ENCODE measurements at places on chromosomes 16 and 17. TPM values are rescaled to one million over a fixed set of nuclear protein-coding genes. Genes with fewer than 3 reads are reported as not detected.
A peak's percentile ranks its signal among the peaks of the same experiment; 100 is the strongest.

GRCh38 chr16:20242568-20243255 lies 84.6 kb downstream of the GP2 start:
- no peak for DNase-seq

DNA sequence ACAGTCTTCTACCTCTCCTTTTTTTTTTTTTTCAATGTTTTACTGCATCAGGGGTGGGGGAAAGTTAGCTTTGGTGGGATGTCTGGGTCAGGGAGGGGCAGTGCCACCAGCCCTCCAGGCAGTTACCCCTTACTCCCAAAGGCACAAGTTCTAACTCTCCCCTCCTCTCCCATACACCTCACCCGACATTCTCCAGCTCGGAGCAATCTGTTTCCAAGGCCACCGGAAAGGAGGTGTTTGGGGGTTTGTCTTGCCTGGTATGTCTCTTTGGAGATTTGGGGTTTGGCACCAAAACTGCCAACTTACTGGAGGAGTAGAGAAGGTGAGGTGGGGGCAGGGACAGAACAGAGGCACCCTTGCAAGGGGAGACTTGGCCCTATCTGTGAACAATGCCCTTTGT lies 4.7 kb downstream of the DLX3 start:
- no peak for DNase-seq

GRCh38 chr17:76268991-76269981 lies 4.1 kb downstream of the UBALD2 start:
- no peak for DNase-seq

DNA sequence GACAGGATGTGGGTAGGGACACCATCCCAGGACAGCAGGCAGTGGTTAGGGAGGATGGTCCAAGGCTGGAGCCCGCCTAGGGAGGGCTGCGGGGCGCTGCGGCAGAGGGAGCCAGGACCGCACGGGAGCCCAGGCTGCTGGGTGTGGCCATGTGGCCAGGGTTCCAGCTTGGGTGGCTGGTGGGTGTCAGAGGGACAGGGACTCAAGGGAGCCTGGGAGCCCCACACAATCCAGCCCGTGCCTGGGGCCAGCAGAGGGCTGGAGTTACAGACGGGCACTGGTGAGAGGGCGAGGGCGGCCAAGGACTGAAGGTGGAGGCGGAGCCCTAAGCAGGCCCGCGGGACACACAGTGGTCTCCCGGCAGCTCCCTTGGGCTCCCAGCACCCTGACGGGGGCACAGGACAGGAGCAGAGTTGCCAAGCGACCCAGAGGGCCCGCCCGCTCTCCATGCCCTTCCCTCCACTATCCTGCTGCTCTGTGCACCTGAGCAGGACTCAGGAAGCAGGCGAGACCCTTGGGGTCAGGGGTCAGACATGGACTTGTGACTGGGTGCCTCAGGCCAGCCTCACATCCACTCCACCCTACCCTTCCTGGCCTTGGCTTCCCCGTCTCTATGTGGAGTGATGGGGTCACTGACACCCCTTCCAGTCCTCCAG lies 7.1 kb downstream of the MRPL28 start:
- no peak for DNase-seq

- DNase-seq, result no peak
Observed at GRCh38 chr16:88073201-88073721, 122.0 kb downstream of the BANP start.

DNA sequence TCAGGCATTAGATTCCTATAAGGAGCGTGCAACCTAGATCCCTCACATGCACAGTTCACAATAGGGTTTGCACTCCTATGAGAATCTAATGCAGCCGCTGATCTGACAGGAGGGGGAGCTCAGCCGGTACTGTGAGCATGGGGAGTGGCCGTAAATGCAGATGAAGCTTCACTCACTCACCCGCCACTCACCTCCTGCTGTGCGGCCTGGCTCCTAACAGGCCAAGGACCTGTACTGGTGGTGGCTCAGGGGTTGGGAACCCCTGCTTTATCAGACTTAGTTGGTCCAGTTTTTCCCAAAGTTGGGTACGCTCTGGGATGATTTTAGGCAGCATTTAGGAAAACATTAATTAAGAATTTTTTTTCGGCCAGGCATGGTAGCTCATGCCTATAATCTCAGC lies 103.8 kb downstream of the MARF1 start:
- DNase-seq, result no peak

DNA sequence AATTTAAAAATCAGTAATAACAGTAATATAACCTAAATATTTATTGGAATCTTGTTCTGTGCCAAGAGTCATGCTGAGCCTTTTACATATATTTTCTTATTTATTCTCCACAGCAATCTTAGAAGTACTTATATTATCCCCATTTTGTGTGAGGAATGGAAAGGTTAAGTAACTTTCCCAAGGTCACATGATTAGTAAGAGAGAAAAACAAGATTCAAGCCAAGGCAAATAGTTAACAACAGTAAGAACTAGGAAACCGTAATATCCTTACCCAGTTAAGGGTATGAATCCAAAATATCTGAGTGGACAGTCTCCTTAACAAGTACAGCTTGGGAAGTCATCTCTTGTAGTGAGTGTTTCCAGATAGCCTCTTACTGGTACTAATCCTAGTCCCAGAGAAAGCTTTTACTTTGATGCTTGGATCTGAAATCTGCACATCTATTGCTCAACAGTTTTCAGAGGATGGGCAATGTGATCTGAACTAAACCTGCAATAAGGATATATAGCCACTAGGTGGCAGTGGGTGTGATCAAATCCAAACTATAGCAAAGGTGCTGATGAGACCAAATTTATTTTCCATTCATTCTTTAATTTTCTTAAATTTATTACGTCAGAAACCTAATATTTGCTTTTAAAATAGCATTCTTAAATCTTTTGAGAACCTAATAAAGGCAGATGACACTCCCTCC lies 23.3 kb downstream of the SHISA6 start:
- no peak for DNase-seq

GRCh38 chr17:7889166-7889955 lies 772 bp downstream of the CHD3 start:
- DNase-seq, result peak; percentile 97

- DNase-seq, result no peak
Observed at GRCh38 chr17:81151278-81151677, 14.0 kb upstream of the PVALEF start.

DNA sequence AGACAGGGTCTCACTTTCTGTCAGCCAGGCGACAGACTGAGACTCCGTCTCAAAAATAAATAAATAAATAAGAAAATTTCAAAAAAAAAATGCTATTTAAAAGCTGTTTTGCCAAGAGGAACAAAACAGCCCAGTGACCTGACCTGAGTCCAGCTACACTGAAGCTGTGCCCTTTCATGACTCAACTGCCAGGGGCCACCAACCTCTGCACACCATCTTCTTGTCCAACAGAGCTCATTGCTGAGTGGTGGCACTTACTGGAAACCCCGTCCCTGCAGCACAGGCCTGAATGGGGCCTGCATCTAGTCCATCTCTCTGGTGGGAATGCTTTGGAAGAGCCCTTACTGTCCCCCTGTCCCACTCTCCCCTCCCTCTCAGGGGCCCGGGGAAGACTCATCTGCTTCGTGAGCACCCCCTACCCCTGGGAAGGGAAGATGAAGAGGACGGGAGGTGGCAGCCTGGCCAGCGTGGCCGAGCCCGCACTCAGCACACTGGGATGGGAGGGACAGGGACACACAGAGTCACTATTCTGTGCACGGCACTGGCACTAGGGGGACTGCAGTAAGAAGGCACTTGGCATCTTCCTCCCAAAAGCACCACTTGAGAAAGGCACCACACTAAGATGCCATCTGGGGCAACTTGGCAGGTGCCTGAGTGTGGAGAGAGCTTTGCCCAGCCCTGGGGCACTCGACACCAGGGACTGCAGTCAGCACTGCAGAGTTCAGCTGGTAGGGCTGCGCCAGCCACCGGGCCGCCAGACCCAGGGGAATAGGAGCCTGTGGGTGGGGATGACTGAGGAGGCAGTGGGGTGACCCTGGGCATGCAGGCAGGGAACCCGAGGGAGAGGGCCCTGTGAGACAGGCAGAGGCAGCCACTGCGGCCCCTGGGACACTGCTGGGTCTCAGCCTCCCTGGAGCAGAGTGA lies 13.5 kb downstream of the FBXO31 start:
- no peak for DNase-seq

GRCh38 chr17:39937447-39937846 lies 9.9 kb downstream of the LRRC3C start:
- DNase-seq, result no peak

DNA sequence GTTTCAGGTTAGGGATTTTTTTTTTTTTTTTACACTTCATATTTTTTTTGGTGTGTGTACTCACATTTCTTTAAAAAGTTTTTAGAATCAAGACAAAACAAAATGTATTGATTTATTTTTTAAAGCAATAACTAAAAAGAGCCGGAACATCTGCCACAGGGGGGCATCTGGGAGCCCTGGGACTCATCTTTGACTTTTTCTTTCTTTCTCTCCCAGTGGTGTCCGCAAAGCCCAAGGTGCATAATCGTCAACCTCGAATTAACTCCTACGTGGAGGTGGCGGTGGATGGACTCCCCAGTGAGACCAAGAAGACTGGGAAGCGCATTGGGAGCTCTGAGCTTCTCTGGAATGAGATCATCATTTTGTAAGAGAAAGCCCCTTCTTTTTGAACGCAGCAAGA lies 36.3 kb downstream of the WWP2 start:
- peak; percentile 7 for DNase-seq

- DNase-seq, result no peak
Observed at GRCh38 chr16:71352466-71352865, 6.1 kb upstream of the CALB2 start.

DNA sequence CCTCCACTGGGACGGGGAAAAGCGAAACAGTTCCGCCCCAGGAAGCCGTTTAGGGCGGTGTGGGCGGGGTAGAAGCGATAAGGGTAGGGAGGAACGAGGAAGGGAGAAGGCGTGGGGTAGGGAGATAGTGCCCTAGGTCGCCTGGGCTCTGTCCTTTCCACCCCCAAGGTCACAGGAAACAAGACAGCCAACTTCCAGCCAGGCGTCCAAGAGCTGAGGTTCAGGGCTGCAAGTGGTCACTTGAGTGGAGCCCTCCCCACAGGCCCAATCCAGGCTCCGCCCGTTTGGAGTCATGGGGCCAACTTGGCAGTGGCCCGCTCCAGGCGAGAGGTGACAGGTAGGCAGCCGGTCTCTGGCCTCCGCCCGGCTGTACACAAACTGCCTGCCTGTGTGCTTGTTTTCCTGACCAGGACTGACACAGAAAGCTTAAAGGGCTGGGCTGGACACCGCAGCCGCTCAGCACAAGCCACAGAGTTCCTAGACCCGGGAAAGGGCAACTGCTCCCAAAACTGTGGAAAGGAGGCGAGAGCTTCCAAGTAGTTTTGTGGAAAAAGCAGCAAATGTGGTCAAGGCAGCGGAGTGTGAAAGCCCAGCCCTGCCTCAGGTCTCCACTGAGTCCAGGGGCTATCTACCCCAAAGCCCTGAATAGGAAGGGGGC lies at the start of gene RILP:
TSS of gene RILP (minus strand) at position 23 of the 658 bp plus-strand sequence. CDS start 62 bp downstream, outside the sequence.
- DNase-seq, result peak; percentile 40

- DNase-seq, result no peak
Observed at GRCh38 chr16:53982631-53983042, 278.7 kb downstream of the FTO start.

GRCh38 chr16:59635674-59636073 lies 901.6 kb upstream of the GOT2 start:
- DNase-seq, result peak; percentile 86

GRCh38 chr16:79703066-79703465 lies 102.5 kb upstream of the MAF start:
- peak; percentile 19 for DNase-seq

GRCh38 chr17:64245218-64246145 lies 17.6 kb downstream of the TEX2 start:
- DNase-seq, result no peak

GRCh38 chr16:30009990-30010843 lies 610 bp downstream of the DOC2A start:
- no peak for DNase-seq

DNA sequence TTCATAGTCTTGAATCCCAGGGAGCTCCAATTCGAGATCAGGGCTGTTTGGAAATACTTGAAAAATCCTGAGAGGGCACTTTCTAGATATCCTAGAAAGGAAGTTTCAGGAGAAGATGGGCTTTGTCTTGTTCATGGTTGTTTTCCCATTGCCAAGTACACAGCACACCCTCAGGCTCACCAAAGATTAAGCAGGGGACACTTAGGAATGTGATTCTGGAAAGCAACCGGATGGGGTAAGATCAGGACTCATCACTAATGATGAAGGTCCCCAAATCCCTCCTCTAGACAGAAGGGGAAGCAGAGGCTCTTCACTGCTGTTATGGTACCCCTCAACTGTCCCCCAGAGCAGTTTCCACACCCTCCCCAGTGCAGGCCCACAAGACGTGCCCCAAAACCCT lies 40.7 kb downstream of the VAC14 start:
- no peak for DNase-seq

DNA sequence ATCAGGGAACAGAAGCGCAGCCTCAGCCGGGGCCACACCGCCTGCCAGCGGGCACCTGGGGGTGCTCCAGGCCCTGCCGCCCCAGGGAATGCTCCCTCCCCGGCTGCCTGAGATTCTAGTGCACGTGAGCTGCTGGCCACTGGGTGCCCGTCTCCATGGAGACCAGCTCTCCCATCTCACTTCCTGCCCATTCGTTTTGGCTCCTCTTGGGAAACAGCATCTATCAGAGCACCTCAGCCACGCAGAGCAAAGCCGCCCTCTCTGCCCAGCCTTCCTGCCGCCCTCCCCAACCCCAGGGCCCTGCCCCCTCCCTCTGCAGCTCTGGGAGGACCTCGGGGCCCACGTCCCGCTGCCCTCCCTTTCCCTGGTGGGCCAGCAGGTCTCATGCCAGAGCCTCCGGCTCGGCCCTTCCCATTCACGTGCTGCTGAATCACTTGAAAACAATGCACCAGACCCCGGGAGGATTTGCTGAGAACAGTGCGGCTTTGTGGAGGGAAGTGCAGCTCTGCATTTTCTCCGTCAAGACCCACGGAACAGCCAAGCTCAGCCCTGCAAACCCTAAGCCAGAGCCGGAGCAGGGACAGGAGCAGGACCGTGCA lies 19.4 kb downstream of the CEP295NL start:
- peak; percentile 95 for DNase-seq

HLF gene
- 0.51 TPM for total RNA-seq

CCL2 gene
- 42.9 TPM for total RNA-seq

CIAO3 gene
- total RNA-seq, result 31.0 TPM

TMEM95 gene
- not detected for total RNA-seq

TNFRSF17 gene
- total RNA-seq, result not detected

CISD3 gene
- 4.4 TPM for total RNA-seq

CDT1 gene
- total RNA-seq, result 3.6 TPM

PRSS33 gene
- not detected for total RNA-seq

CNGB1 gene
- not detected for total RNA-seq

CDH15 gene
- total RNA-seq, result 0.99 TPM

TOM1L1 gene
- total RNA-seq, result 34.7 TPM
